ENCODE measurements at places on chromosomes 1 and 21.

DNA sequence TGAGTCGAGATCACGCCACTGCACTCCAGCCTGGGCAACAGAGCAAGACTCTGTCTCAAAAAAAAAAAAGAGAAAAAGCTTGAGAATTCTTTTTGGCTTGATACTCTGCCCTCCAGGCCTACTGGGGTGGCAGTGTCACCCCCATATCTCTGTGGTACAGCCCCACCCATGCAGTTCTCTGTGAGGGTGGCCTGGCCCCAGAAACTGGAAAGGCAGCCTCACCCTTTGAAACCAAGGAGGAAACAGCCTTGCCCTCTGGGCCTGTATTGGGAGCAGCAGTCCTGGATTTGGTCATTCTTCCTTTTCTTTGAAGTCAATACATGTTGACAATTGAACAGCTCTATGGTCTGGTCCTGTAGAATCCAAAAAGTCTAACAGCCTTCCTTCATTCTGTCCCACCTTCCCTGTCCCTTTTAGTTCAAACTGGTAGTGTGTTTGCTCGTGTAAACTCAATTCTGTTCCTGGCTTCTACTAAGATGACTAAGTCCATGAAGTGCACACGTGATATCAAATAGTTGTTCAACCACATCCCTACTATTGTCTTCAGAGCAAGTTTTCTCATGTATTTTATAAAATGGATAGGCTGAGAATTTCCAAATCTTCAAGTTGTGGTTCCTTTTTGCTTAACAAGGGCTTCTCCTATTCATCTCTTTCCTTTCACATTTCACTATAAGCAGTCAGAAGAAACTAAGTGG is 13.2 kb downstream of the ST7L start:
- DNase-seq, result no peak

DNA sequence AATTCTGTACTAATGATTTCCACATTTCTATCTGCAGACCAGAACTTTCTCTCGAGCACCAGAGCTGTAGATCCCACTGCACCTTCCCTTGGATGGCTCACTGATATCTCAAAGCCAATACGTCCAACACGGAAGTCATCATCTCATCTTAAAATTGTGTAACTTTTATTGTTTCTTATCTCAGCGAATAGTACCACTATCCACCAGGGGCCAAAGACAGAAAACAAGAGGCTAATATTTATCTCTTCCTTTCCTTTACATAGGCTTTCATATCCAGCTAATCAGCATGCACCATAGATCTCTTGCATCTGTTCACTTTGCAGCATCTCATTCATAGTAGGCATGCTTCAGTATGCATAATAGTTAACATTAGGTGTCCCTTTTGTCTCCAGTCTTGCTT is 303.6 kb downstream of the PTPRC start:
- no peak for DNase-seq

DNA sequence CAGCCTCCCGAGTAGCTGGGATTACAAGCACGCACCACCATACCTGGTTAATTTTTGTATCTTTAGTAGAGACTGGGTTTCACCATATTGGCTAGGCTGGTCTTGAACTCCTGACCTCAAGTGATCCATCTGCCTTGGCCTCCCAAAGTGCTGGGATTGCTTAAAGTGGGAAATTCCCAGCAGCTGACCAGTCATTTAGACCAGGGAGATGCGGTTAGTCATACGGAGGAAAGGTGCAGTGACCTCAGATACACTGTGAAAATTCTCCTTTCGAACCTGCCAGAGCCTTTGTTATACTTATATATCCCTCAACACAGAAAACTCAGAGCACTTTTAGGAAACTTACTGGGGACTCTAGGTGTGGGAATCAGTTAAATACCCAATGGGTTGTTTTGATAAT is 39.6 kb downstream of the MAP10 start:
- no peak for DNase-seq

GRCh38 chr1:63454269-63454668 is 68.8 kb downstream of the ITGB3BP start:
- DNase-seq, result no peak

GRCh38 chr1:225631021-225631663 is 21.8 kb downstream of the ENAH start:
- DNase-seq, result no peak

Measured in cerebellar nuclear complex (tissue), 1 donor.